Activated T-cell treated with anti-CD3 and anti-CD28 coated beads, Interleukin-2, amount 50 U/mL, for 72 hours (primary cell): ENCODE measurements at places on chromosomes 1 and 21. TPM values are rescaled to one million over a fixed set of nuclear protein-coding genes. Genes with fewer than 3 reads are reported as not detected.

- DNase-seq = no peak
Observed at GRCh38 chr1:23643736-23644554, 47.7 kb upstream of the RPL11 start.

GRCh38 chr1:179971563-179972496 lies 17.2 kb downstream of the CEP350 start:
- DNase-seq = no peak

DNA sequence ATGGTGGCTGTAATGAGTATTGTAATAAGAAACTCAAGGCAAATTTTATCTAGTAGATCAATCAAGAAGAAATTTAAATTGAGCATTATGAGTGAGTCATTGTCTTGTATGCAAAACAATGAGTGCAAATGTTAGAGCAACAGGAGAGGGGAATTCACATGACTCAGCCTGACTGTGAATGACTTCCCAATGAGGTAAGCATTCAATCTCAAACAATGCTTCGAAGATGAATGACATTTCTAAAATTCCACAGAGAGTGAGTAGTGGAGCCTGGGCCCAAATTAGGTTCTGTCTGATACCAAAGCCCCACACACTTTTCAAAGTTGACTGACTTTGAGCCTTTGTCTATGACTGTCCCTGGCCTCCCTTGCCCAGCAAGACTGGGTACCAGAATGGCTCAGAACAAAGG lies 738.0 kb downstream of the PTPRU start:
- peak; percentile 8 for DNase-seq

Gene ASCL5
- total RNA-seq = 0.16 TPM

GRCh38 chr1:222953585-222953984 lies 138.7 kb downstream of the DISP1 start:
- DNase-seq = no peak

Gene SPRR2E
- total RNA-seq = not detected

Gene GFI1
- total RNA-seq = 96.5 TPM

DNA sequence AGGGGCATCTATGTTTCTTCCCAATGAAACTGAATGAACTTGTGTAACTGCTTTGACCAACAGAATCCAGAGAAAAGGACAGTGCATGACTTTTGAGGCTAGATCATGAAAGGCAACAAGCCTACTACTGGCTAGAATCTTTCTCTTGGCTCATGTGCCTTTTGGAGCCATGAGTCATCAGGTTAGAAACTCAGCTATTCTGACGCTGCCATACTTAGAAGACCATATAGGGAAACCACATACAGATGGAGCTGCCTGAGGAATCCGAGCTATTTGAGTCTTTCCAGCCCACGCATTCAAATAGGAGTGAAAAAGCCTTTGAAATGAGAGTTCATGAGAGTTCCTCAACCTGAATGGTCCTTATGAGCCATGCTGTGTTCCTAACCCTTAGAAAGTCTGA lies 738.5 kb upstream of the CHRM3 start:
- no peak for DNase-seq

- DNase-seq = no peak
Observed at GRCh38 chr21:40723317-40723716, 123.6 kb downstream of the DSCAM start.

- DNase-seq = no peak
Observed at GRCh38 chr1:226029093-226029496, 30.0 kb upstream of the SDE2 start.

Gene S100A7
- not detected for total RNA-seq

Gene S1PR1
- 135 TPM for total RNA-seq

DNA sequence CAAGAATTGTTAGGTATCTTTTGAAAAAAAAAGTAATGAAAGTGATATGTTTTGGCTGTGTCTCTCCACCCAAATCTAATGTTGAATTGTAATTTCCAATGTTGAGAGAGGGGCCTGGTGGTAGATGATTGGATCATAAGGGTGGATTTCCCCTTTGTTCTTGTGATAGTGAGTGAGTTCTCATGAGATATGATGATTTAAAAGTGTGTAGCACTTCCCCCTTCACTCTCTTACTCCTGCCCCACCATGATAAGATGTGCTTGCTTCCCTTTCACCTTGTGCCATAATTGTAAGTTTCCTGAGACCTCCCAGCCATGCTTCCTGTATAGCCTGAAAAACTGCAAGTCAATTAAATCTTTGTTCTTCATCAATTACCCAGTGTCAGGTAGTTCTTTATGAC lies 70.7 kb downstream of the XCL2 start:
- no peak for DNase-seq

- DNase-seq = no peak
Observed at GRCh38 chr1:192709544-192709943, 73.6 kb downstream of the RGS13 start.

GRCh38 chr1:190832511-190832910 lies 354.8 kb upstream of the BRINP3 start:
- DNase-seq = no peak

Gene MRAP
- not detected for total RNA-seq

DNA sequence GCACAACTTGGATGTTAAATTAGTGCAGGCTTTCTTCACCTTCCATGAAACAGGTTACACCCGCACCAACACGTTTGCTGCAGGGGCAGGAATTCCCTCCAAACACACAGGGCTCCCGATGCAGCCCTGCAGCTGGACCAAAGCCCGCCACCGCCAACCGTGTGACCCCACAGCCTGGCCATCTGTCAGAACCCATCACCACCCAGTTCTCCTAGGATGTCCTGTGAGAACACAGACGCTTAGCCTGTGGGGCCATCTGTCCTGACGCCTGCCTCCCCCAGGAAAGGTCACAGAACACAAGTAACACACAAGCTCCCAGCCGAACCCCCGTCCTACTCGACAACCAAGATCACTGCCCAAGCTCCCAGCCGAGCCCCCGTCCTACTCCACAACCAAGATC lies 108.1 kb downstream of the NPHP4 start:
- no peak for DNase-seq

Gene NTMT2
- not detected for total RNA-seq
